ENCODE measurements at places on chromosomes 6 and 20.

- DNase-seq: peak; percentile 33
These were observed 263.9 kb upstream of the NT5E start for GRCh38 chr6:85185977-85186376.

- DNase-seq: no peak
These were observed 5.7 kb upstream of the CITED2 start for GRCh38 chr6:139380168-139380567.

- no peak for DNase-seq
These were observed 84.8 kb upstream of the MPC1 start for GRCh38 chr6:166467436-166468000.

DNA sequence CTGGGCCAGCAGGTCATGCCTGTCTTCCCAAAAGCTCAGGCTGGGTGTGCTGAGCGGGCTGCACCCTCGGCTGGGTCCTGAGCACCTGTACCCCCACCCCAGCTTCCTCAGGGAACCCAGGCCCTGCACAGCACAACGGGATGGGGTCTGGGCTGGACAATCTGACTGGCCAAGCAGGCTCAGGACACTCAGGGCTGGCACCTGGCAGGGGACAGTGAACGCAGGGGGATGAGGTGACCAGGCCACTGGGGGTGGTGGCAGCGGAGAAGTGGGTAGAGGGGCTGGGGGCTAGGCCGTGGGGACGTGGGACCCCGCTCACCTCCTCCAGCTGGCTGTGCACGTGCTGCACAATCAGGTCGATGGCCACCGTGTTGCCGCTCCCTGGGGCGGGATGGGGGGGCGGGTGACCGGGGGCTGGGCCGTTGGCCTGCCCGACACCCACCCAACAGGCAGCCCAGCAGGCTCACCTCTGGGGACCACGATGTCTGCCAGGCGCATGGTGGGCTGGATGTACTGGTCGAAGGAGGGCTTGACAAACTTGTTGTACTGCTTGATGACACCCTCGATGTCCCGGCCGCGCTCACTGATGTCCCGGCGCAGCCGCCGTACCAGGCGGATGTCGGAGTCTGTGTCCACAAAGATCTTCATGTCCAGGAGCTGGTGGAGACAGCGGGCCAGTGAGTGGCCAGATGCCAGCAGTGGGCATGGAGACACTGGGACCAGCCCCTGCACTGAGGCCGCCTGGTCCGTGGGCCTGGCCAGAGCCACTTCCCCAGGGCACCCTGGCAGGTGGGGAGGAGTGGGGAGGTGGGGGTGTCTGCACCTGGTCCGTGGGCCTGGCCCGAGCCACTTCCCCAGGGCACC lies 11.9 kb downstream of the UCKL1 start:
- no peak for DNase-seq

DNA sequence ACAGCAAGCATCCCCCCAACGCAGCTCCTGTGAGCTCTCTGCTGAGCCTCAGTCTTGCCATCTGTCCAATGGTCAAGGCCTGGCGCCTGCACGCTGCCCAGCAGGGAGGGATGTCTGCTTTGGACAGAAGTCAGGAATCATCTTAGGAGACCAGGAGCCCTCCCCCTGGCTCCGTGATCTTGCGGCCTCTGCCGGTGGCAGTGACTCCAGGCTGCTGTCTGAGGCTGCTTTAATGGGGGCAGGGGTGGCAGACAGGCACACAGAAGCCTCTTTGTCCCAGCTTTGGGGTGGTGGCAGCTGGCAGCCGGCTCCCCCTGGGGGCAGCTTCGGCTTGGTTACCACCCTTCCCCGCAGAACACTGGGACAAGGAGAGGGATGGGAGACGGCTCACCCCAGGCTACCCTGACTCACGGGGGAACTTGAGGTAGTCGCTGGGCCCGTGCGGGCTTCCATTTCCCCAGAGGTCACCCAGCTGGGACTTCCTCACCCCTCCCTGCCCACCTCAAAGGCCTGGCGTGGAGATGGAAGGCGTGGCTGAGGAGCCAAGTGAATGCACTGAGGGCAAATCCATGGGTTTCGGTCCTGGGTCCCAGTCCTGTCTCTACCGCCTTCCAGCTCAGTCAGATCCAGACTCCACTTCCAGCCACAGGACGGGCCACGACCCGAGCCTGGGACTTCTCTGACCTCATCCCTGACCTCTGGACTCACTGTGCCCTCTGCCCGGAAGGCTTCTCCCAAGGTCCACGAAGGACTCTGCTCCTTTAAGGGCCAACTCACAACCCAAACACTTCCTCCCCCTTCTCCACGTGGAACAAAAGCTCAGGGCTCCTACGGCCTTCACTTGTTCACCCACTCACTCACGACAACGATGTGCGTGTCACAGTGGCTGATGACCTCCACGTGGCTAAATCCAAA lies 14.8 kb downstream of the PEDS1 start:
- DNase-seq: no peak

DNA sequence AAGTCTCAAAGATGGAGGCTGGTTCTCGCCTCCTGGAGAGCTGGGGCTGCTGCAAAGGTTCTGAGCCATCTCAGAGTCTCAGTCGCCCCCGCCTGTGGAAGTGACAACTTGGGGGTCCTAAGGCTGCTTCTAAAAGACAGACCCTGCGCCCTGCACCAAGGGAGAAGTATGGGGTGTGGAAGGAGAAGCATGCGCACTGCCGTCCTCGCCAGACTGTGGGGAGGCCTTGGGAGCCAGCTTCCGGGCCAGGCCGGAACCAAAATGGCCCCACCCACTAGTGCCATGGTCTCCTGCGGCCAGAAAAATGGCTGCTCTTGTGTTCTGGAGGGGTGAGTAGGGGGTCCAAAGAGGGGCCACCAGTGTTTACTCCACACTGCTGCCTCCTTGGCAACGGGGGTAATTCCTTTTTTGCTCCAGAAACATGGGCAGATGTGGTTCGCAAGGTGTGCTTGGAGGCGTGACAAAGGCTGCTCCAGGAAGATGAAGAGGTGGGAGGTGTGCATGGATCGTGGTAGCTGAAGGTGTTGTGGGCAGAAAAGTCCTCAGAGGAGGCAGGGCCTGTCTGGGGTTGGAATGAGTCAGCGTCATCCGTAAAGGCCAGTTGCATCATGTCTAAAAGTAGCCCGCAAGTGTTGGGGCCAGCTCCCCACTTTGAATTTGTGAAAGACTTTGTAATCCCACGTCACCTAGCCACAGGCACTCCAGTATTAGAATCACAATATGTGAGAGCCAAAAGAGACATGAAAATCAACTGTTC lies 329.8 kb upstream of the SOX4 start:
- DNase-seq: peak; percentile 23

- DNase-seq: no peak
These were observed 288.3 kb upstream of the ZNF337 start for GRCh38 chr20:25984933-25985332.
